Right renal cortex interstitium (tissue), 3 donors: ENCODE measurements at places on chromosomes 12 and 14.

GRCh38 chr14:68397822-68398221, 395.0 kb downstream of the ZFP36L1 start:
- DNase-seq = no peak

- DNase-seq = no peak
Measured at GRCh38 chr12:48263617-48264016, 60.5 kb upstream of the OR10AD1 start.

DNA sequence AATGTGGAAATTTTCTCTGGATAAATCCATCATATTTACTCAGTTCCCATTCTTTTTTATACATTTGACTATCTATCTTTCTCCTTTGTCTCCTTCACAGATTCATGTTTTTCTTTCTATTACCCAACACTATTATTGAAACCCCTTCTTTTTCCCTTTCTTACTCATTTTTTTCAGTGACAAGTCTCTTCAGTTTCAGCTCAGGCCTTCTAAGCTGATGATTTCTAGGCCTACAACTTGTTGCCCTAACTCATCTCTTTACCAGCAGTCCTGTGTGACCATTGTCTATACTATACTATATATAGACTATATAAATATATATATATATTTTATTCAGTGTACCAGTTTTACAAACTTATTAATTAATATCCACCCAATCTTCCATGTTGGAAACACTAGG, 31.8 kb downstream of the SLC16A7 start:
- no peak for DNase-seq

GRCh38 chr12:91377436-91377835, 194.8 kb upstream of the DCN start:
- DNase-seq = no peak

- DNase-seq = no peak
Measured at GRCh38 chr12:130987151-130987931, 33.6 kb downstream of the ADGRD1 start.

DNA sequence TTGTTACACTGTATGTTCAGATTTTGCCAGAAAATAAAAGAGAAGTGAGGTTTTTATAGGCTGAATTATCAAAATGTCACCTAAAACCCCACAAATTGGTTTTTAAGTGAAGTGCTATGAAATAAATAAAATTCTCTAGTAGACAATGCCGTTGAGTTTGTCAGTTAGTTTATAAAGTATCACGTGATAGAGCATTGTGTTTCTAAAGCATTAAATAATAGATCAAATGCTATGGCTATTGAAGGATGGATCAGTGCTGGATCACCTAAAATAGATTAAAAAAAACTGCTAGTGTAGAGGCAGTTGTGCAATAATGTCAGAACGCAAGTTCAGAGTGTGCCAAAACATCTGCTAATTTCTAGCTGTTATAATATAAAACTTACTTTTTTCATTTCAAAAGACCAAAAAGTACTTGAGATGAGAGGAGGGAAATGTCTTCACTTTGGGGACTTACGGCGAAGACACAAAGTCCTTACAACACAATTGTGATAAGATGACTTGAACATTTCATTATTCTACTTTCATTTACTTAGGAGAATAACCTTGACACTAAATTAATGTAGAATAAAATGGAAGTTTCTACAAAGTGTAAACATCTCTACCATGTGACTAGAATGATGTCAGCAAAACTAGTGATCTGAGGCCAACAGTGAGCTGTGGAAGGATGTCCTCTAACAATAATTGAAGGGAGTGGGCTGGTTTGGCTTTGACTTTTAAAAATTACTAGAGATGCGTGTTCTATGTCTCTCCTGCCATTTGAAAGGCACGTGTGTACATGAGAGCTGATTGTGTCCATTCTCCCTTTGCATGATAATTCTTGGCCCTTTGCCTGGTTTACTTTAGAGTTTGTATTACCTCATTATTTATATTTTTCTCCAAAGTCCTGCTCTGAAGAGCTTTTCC, 154.4 kb upstream of the PDE3A start:
- DNase-seq = no peak

GRCh38 chr12:32615441-32615840, 63.7 kb upstream of the DNM1L start:
- DNase-seq = no peak

DNA sequence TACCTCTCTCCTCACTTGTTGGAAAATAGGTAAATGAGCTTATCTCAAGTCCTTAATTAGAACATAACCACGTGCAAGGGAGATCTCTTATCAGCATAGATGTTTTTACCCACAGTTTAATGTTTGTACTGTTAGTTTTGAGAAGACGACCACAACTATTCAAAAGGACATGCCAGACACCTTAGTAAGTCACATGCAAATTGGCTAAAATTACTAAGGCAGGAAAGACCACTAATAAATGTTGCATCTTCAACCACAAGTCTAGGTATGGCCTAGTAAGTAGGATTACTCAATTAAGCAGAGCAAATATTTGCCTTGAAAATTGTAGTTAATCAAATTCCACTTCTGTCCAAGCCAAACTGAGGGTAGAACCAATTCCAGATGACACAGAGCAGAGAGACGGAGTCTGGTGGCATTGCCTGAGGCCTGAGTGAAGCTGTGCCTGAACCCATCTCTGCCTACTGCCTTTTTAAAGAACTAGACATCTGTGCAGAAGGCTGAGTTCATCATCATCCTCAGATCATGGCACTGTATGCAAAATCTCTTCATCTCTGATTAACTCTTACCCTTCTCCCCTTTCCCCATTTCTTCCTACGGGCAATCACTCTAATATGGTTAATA, 29.7 kb upstream of the CHST11 start:
- DNase-seq = no peak
